Left ventricle myocardium inferior (tissue), 1 donor: ENCODE measurements at places on chromosomes 6 and 20.
A peak's percentile ranks its signal among the peaks of the same experiment; 100 is the strongest.

- DNase-seq, result no peak
Measured at GRCh38 chr6:40688214-40688761, 101.1 kb upstream of the LRFN2 start.

GRCh38 chr6:37535759-37536490, 36.2 kb upstream of the CCDC167 start:
- DNase-seq, result no peak

- no peak for DNase-seq
Measured at GRCh38 chr6:167793421-167793820, 33.3 kb upstream of the AFDN start.

GRCh38 chr6:90610751-90611542, 24.1 kb upstream of the MAP3K7 start:
- DNase-seq, result peak; percentile 45
